Bronchial epithelial cell (primary cell): ENCODE measurements at places on chromosomes 2 and 18.

GRCh38 chr2:120012363-120012762 lies 514 bp upstream of the EPB41L5 start:
- no peak for DNase-seq

- DNase-seq: no peak
These were observed 223.0 kb upstream of the DOK6 start for GRCh38 chr18:69177702-69178101.

GRCh38 chr2:175579646-175580045 lies 398.1 kb upstream of the ATP5MC3 start:
- no peak for DNase-seq

- DNase-seq: no peak
These were observed 41.8 kb upstream of the OTX1 start for GRCh38 chr2:63008838-63009237.

GRCh38 chr2:84486441-84487115 lies 27.5 kb upstream of the SUCLG1 start:
- no peak for DNase-seq

DNA sequence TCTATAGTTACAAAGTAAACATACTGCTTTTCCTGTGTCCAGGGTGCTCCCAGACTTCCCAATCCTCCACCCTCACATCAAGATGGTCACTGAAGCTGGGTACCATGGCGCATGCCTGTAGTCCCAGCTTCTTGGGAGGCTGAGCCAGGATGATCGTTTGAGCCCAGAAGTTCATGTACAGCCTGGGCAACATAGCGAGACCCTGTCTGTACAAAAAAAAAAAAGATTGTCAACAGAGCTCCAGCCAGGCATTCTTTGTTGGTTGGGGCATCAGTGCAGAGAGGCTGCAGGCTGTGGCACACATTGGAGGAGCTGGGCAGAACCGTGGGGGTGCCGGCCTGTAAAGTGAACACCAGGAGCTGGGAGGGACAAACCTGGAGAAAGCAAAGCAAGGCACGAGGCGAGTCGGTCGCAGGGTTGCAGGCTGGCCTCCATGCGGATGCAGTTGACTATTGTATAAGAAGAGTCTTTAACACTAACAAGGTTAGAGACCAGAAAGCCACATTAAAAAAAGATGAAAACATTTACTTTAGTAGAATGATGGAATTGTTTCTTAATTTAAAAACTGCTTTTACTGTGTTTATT lies 51.8 kb downstream of the ACOXL start:
- no peak for DNase-seq

- no peak for DNase-seq
These were observed 294.8 kb upstream of the NRP2 start for GRCh38 chr2:205387350-205388055.

DNA sequence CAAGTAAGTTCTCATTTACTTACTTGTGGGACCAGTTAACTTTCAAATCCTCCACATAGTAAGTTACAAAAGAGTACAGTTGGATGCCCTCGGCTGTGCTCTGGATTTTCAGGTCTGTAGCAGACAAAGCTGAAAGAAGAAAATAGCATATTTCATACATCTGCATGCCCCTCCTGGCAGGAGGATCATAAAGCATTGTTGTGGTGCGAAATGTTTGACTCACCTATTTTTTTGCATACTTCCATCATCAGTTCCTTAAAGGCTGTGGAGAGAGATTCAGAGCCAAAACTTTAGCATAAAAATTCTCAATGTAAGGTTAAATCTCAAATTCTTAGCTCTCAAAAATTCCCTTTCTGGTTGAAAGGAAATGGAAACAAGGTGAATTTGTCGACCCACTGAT lies 70.8 kb upstream of the LPIN2 start:
- peak; percentile 10 for DNase-seq

- DNase-seq: no peak
These were observed 19.6 kb downstream of the ASB1 start for GRCh38 chr2:238446371-238446770.

- no peak for DNase-seq
These were observed 9.2 kb upstream of the WDR33 start for GRCh38 chr2:127820080-127820668.

DNA sequence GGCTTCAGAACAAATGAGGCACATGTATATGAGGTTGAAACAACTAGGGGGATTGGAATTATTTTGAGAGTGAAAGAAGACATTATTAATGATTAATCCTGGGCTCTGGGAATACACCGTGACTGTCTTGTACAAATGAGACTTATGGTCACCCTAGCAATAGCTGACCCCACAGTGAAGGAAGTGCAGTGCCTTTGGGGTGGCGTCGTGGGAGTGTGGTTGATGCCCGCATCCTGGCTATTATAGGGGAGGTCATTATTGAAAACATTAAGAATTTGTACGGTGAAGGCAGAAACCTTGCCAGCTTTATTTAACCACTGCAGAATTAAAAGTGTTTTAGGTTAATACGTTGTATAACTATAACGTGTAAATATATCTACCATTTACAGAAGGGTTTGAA lies 296.7 kb downstream of the CYRIA start:
- DNase-seq: no peak

- DNase-seq: no peak
These were observed 47.9 kb downstream of the L3MBTL4 start for GRCh38 chr18:6366776-6367175.

- DNase-seq: no peak
These were observed 53.8 kb downstream of the RNF144A start for GRCh38 chr2:6970976-6971480.

DNA sequence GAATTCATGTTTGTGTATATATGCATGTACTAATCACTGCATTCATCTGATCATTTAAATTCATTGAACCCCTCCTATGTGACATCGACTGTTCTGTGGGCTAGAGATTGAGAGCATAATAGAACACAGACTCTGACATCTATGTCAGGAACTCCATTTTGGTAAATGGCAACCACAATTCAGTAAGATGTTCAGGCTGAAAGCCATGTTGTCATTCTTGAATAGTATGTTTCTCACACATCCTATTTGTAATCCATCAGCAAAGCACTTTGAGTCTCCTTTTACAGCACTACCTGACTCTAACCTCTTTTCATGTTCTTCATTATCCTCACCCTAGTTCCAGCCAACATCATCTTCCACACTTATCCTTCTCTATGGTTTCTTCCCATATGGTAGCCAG lies 413.8 kb upstream of the MEX3C start:
- no peak for DNase-seq

GRCh38 chr2:81650048-81650971 lies 1345.8 kb upstream of the LRRTM1 start:
- peak; percentile 77 for DNase-seq

- DNase-seq: peak; percentile 40
These were observed 50.1 kb upstream of the LPIN2 start for GRCh38 chr18:3062798-3063680.

- DNase-seq: peak; percentile 74
These were observed 144.3 kb downstream of the VAPA start for GRCh38 chr18:10057894-10058791.

- peak; percentile 23 for DNase-seq
These were observed 38.9 kb downstream of the DHX57 start for GRCh38 chr2:38836791-38837190.

DNA sequence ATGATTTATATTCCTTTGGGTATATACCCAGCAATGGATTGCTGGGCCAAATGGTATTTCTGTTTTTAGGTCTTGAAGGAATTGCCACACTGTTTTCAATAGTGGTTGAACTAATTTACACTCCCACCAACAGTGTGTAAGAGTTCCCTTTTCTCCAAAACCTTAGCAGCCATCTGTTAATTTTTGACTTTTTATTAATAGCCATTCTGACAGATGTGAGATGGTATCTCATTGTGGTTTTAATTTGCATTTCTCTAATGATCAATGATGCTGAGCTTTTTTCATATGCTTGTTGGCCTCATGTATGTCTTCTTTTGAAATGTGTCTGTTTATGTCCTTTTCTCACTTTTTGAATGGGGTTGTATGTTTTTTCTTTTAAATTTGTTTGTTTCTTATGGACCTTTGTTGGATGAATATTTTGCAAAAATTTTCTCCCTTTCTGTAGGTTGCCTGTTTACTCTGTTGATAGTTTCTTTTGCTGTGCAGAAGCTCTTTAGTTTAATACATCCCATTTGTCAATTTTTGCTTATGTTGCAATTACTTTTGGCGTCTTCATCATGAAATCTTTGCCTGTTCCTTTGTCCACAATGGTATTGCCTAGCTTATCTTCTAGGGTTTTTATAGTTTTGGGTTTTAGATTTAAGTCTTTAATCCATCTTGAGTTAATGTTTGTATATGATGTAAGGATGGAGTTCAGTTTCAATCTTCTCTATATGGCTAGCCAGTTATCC lies 119.7 kb upstream of the XIRP2 start:
- DNase-seq: no peak

- peak; percentile 94 for DNase-seq
These were observed 18.0 kb downstream of the SPEG start for GRCh38 chr2:219452361-219453317.

DNA sequence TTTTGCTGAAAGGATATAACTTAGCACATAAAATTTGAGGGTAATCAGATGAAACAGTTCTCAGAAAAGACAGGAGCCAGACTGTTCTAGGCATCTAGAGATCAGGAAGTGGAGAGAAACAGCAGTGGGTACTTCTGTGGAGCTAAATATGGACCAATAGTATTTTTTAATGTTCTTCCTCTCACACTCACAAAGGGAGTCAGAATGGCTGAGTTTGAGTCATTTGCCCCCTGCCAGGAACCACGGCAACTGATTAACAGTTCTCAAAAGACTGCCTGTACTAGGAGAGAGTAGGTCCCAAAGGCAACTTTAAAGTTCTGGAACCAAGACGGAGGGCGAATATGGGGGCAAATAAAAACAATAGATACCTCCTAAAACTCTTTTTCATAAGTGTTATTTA lies 107.5 kb downstream of the GULP1 start:
- no peak for DNase-seq

GRCh38 chr2:220147161-220148038 lies 520.0 kb downstream of the SLC4A3 start:
- DNase-seq: no peak

- no peak for DNase-seq
These were observed 25.9 kb upstream of the STEAP3 start for GRCh38 chr2:119197529-119198239.

DNA sequence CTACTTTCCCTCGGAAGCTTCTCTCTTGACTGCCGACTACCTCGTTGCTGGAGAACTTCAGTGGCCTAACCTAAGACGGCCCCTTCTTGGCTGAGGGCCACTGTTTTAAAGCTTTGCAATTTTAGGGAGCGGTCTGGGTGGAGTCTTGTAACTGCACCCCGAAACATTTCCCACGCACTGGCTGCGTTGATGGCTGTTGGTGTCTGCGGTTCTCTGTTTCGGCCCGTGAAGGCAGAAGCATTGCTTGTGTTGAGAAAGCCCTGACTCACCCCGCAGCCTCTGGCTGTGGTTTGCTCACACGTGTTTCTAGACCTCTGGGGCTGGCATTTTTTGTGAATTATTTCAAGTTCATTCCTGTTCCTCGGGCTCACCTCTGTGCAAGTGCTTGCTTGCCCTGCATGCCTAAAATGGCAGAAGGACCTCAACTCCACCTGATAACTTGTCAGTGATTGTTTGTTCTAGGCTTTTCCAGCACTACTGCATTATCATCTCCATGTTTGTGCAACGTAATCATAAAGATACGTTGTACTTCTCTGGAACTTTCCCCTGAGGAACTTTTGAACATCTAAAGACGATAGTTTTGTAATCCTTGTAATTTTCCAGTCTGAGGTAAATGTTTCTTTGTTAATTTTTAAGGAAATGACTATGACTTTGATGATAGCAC lies 94.2 kb upstream of the DLX2 start:
- peak; percentile 100 for DNase-seq

GRCh38 chr18:2636126-2636631 lies 19.3 kb upstream of the SMCHD1 start:
- no peak for DNase-seq

DNA sequence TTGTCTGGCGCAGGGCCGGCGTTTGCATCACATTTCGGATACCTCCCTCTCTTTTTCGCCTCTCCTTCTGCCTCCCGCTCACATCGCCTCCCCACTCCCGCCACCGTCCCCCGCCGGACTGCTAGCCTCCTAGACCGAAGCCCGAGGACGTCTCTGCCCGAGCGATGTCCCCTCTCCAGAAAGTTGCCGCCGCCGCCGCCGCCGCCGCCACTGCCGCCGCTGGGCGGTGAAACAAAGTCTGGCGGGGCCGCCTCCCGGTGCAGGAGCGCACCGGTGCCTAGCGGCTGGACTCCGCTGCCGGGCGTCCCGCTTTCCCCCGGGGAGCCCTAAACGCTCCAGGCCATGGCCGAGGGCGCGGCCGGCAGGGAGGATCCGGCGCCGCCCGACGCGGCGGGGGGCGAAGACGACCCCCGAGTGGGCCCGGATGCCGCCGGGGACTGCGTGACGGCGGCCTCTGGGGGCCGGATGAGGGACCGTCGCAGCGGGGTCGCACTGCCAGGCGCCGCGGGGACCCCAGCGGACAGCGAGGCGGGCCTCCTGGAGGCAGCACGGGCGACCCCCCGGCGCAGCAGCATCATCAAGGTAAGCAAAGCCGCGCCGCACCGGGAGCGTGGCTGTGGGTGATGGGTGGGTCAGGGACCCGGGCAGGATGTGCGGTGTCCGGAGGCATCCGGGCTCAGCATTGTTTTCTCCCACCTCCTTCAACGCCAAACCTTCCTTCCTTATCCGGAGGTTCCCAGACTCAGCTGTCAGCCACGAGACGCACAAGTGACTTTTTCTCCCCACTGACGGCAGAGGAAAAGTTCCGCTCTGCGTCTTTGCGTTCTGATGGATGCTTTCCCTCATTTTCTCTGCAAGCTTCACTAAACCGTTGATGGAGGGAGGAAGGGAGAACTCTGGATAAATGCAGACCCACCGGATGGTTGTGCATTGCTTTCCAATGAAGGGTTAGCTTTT lies 643 bp downstream of the PLCL1 start:
- no peak for DNase-seq

- no peak for DNase-seq
These were observed 957.7 kb upstream of the GYPC start for GRCh38 chr2:125698280-125698679.
